ENCODE measurements at places on chromosomes 7 and 10.

GRCh38 chr10:127921753-127922145 is 14.8 kb downstream of the PTPRE start:
- H3K4me1 ChIP-seq = no peaks in the 10 kb centered on the region
- no peak overlapping the region for H3K27ac ChIP-seq
- no peak for DNase-seq
- no peaks in the 10 kb centered on the region for H3K36me3 ChIP-seq
- no peak overlapping the region for H3K4me3 ChIP-seq

GRCh38 chr7:47653550-47654411 is 71.9 kb upstream of the TNS3 start:
- H3K4me1 ChIP-seq = no peaks in the 10 kb centered on the region
- no peaks in the 10 kb centered on the region for H3K36me3 ChIP-seq
- DNase-seq = no peak
- no peaks in the 10 kb centered on the region for H3K27me3 ChIP-seq

GRCh38 chr7:157827045-157827862 is 490.4 kb downstream of the DNAJB6 start:
- no peaks in the 10 kb centered on the region for H3K36me3 ChIP-seq
- H3K27me3 ChIP-seq = no peaks in the 10 kb centered on the region
- no peak overlapping the region for H3K27ac ChIP-seq
- no peak overlapping the region for H3K4me3 ChIP-seq

DNA sequence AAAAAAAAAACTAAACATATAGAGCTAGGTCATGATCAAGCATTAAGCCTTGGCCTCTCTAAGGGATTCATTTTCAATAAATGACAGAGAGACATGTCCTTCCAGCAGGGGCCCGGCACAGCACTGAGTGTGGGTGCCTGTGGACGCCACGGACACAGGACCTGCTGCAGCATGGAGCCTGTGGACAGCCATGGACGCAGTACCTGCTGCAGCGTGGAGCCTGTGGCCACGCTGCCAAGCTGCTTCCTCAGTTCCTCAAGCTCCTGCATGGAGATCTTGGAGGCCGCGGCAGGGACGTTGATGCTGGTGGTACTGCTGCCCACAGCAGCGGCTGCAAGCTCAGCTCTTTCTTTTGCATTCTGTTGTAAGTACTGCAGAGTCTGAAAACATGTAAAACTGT is 9.4 kb downstream of the TUBGCP2 start:
- H3K27ac ChIP-seq = no peak overlapping the region
- no peak for DNase-seq
- H3K36me3 ChIP-seq = peaks cover 81% of the 10 kb centered on the region
- no peaks in the 10 kb centered on the region for H3K4me1 ChIP-seq
- H3K4me3 ChIP-seq = no peak overlapping the region

GRCh38 chr7:17289074-17289645 is 9.3 kb upstream of the AHR start:
- H3K4me3 ChIP-seq = no peak overlapping the region
- no peak for DNase-seq
- H3K27ac ChIP-seq = no peak overlapping the region
- no peaks in the 10 kb centered on the region for H3K36me3 ChIP-seq

DNA sequence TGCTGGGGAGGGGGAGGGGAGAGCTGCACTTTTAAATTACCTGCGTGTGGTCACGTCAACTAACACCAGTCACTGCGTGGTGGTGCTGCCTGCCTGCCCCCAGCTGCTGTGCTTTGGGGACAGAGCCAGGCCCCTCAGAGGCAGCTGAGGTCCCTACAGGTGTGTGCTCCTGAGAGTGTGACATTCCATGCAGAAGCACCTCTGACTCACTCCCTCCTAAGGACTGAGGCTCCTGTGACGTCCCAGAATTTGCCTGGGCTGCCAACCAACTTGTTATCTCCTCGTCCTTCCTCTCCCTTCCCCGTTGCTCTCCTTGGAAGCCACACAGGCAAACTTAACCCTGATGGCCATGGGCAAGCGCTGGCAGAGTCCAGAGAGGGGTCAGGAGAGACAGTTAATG is 563.0 kb downstream of the PARD3 start:
- H3K27me3 ChIP-seq = no peaks in the 10 kb centered on the region
- DNase-seq = no peak
- H3K36me3 ChIP-seq = no peaks in the 10 kb centered on the region
- H3K27ac ChIP-seq = no peak overlapping the region
- H3K4me1 ChIP-seq = no peaks in the 10 kb centered on the region

DNA sequence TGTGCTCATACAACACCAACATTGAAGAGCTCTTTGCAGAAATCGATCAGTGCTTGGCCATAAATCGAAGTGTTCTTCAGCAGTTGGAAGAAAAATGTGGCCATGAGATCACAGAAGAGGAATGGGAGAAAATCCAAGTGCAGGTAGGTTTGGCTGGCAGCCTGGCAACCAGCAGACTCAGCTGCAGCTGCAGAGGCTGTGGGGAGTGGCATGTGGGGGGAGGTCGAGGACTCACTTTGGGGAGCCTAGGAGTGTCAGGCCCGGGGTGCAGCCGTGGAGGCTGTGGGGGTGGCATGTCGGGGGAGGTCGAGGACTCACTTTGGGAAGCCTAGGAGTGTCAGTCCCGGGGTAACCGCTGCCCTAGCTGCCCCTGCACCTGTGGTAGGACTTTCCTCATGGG is 35.1 kb downstream of the RNF32 start:
- no peak overlapping the region for H3K4me3 ChIP-seq
- no peak overlapping the region for H3K27ac ChIP-seq
- H3K27me3 ChIP-seq = no peaks in the 10 kb centered on the region
- no peak for DNase-seq
- no peaks in the 10 kb centered on the region for H3K4me1 ChIP-seq
- H3K36me3 ChIP-seq = peaks cover 56% of the 10 kb centered on the region

- H3K36me3 ChIP-seq = no peaks in the 10 kb centered on the region
- no peak overlapping the region for H3K4me3 ChIP-seq
- H3K27me3 ChIP-seq = peaks cover 4% of the 10 kb centered on the region
Measured at GRCh38 chr10:14271621-14272020, 59.1 kb downstream of the FRMD4A start.

- no peak overlapping the region for H3K4me3 ChIP-seq
- H3K36me3 ChIP-seq = no peaks in the 10 kb centered on the region
- H3K27ac ChIP-seq = no peak overlapping the region
- H3K4me1 ChIP-seq = no peaks in the 10 kb centered on the region
- DNase-seq = no peak
Measured at GRCh38 chr10:71580926-71581325, 138.7 kb downstream of the C10orf105 start.

- no peaks in the 10 kb centered on the region for H3K36me3 ChIP-seq
- H3K4me1 ChIP-seq = peaks cover 5% of the 10 kb centered on the region
- peaks cover 5% of the 10 kb centered on the region for H3K27me3 ChIP-seq
- no peak overlapping the region for H3K27ac ChIP-seq
- no peak overlapping the region for H3K4me3 ChIP-seq
- DNase-seq = no peak
Measured at GRCh38 chr10:58431903-58432302, 46.7 kb downstream of the TFAM start.

DNA sequence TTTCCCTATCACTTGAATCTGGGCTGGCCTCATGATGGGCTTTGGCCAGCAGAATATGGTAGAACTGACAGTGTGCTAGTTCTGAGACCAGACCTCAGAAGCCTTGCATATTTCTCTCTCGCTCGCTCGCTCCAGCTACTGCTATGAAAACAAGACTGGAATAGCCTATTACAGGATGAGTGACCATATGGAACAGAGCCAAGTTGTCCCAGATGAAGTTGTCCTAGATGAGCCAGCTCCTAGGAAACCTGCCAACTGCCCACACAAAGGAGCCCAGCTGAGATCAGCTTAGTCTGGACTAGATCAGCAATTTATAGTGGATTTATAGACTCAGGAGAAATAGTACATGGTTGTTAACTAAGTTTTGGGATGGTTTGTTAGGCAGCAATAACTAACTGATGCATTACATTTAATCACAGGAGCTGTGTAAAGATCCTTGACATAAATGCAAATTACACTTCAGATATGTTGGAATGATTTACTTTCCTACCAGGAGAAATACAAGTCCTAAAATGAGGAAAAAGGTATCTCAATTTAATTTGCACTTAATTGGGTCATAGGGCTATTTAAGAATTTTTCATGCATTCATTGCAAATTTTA is 6.8 kb upstream of the HECW1 start:
- H3K4me1 ChIP-seq = no peaks in the 10 kb centered on the region
- H3K27ac ChIP-seq = no peak overlapping the region
- H3K36me3 ChIP-seq = no peaks in the 10 kb centered on the region
